Heart left ventricle (tissue), 16 donors: ENCODE measurements at places on chromosomes 7 and 10. TPM values are rescaled to one million over a fixed set of nuclear protein-coding genes. Genes with fewer than 3 reads are reported as not detected.

ADGRA1 gene
- total RNA-seq = not detected

GHRHR gene
- total RNA-seq = not detected

CHAT gene
- total RNA-seq = not detected

CBLL1 gene
- total RNA-seq = 26.2 TPM

SKIDA1 gene
- total RNA-seq = 5.4 TPM

PILRA gene
- 3.6 TPM for total RNA-seq
